ENCODE measurements at places on chromosomes 6 and 20.
A peak's percentile ranks its signal among the peaks of the same experiment; 100 is the strongest.

DNA sequence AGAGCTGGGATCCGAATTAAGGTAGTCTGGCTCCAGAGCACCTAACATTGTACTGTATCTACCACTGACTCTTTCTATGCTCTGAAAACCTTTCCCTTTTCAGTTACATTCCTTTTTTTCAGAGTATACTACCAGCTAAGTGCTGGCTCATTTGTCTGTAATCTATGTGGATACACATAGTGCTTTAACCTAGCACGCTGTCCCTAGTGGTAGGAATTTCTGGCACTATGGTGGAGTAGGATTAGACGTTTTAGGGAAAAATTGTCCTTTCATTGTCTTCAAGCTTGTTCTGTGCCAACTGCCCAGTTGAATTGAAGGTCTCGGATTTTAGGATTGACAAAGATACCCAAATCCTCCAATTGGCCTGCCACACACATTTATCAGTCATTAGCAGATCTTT is 259.1 kb upstream of the FERMT1 start:
- DNase-seq: peak; percentile 10

DNA sequence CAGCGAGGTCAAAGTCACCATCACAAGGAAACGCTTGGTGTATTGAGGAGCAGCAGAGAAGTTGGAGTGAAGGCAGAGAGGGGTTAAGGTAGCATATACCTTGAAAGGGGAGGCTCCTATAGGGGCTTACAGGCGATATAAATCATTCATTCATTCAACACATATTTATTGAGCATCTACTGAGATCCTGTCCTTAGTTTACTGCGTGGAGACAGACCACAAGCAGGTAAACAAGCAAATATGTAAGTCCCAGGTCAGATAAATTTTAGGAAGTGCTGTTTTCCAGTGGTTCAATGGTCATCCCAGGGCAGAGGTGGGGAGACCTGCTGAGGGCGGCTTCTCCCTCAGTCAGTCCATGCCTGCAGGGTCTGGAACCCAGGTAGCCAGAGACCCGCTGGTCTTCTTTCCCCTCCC is 761 bp upstream of the DNMT3B start:
- no peak for DNase-seq

- DNase-seq: no peak
These were observed 191.2 kb downstream of the SYNDIG1 start for GRCh38 chr20:24660651-24661050.

DNA sequence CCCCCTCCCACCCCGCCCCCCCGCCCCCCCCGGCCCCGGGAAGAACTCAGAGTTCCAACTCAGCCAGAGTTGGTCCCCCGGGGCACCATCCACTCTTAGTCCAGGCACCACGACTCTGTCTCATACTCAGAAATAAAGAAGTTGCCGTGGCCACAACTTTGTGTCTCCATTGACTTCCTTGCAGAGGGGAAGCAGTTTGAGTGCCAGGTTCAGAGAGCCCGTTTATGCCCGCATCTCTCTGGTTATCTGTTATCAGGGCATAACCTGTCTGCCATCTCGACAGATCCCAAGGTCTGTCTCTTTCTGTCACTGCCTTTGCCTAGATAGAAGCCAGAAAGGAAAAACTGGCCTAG is 605 bp downstream of the CDC5L start:
- no peak for DNase-seq

GRCh38 chr6:116529466-116530290 is 15.8 kb downstream of the TRAPPC3L start:
- no peak for DNase-seq

DNA sequence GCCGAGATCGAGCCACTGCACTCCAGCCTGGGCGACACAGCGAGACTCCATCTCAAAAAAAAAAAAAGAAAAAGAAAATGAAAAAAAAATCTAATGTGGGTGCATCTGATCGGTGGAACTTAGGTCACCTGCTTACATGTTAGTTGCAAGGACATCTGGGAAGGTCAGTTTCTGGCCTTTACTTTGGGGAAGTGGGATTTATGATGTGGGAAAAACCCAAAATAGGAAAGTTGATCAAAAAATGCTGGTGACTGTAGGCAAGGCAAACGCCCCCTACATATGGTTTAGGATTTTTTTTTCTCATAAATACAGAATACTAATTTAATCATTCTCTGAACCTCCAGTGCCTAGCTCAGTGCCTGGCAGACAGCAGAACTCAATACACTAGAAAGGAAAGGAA is 69.2 kb upstream of the PIM1 start:
- DNase-seq: no peak

DNA sequence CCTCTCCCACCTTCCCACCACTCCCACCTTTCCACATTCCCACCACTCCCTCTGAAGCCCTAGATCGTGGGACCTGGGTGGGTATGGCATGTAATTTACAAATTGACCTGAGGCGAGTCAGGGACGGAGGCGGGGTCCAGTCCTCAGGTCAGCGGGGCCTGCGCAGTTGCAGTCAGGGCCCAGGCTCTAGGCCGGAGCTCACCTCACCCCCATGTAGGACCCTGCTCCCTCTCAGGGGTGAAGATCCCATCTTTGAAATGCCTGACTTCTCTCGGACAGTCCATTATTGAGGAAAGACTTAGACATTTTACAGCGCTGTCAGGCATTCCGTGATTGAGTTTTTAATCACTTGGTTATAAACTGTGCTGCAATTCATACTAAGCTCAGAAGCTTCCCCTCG is 10.5 kb downstream of the THBS2 start:
- no peak for DNase-seq

DNA sequence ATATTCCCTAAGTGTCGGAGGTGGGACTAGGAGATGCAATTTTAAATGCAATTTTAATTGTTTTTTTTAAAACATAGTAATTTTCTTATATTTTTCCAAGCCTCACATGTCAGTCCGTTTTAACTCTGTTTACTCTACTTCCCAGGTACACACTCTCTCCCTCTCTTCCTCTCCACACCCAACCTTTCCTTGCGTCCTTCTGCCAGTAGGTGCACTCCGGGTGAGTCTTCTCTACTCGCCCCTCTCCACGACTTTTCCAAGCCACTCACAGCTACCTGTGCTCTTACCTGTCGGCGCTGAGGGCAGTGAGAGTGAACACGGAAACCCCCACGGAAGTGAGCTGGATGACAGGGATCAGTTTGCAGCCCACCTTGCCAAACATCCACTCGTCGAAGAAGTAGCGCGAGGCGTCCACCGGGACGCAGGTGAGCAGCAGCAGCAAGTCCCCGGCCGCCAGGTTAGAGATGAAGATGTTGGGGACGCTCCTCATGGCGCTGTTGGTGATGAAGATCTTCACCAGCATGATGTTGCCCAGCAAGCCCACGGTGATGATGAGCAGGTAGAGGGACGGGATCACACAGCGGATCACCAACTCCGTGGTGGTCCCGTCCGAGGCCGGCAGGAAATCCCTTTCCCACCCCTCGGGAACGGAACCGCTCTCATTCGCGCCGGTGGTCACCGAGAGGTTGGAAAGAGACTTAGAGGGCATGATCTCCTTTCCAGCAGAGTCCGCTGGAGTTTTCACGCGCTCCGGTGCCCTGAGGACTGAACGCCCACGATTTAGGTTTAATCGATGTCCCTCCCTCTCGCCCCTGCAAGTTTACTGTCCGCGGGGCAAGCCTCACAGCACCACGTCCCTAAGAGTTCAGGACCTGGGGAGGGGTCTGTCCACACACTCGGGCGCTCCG is 44.5 kb upstream of the GJE1 start:
- no peak for DNase-seq

DNA sequence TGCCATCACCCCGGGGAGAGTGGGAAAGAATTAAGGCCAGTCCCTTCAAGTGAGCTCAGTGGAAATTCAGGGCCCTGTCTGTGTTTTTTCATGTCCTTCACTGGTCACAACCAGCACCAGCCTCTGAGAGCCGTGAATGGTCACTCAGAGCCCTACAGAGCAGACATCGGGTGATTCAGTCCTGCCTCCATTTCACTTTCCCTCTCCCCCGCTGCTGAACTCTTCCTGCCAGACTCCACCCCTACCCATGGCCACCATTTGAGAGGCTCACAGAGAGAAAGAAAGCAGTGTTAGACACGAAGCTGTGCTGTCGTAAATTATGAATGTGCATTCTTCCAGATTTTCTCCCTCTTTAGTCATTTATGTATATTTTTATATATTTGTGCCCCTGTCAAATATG is 5.4 kb downstream of the R3HDML start:
- DNase-seq: no peak

GRCh38 chr6:4017834-4018170 is 61.1 kb downstream of the FAM217A start:
- no peak for DNase-seq

GRCh38 chr6:119620846-119621555 is 271.4 kb upstream of the MAN1A1 start:
- DNase-seq: peak; percentile 73

GRCh38 chr6:34645627-34646026 is 50.9 kb downstream of the ILRUN start:
- DNase-seq: no peak

- no peak for DNase-seq
These were observed 13.3 kb downstream of the GMPR start for GRCh38 chr6:16251706-16252105.

GRCh38 chr20:40982415-40983145 is 46.0 kb upstream of the TOP1 start:
- no peak for DNase-seq

DNA sequence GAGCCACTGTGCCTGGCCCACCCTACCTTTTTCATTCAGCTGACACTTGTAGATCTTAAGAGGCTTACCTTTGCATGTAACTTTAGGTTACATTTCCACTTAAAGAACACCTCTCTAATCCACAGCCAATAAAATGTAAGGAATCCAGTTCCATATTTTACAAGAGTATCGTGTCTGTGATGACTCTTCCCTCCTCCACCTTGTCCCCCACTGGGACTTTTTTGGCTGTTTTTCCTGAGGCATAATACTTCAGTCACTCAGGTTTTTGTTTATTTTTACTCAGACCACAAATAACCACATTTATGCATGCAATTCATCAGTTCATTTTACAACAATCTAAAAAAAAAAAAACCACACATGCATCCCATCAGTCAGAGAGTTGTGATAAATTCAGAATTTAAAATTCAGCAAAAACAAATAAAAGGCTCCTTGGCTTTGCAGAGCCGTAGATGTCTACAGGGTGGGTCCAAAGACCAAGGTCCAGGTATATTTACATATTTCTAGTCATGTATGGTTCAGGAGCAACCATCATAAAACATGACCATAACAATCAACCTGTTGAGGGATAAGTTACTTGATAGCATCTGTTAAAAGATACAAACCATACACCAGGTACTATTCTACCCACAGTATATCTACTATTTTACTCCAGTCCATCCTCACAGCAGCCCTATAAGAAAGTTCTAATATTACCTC is 9.9 kb downstream of the ATXN1 start:
- DNase-seq: peak; percentile 88

DNA sequence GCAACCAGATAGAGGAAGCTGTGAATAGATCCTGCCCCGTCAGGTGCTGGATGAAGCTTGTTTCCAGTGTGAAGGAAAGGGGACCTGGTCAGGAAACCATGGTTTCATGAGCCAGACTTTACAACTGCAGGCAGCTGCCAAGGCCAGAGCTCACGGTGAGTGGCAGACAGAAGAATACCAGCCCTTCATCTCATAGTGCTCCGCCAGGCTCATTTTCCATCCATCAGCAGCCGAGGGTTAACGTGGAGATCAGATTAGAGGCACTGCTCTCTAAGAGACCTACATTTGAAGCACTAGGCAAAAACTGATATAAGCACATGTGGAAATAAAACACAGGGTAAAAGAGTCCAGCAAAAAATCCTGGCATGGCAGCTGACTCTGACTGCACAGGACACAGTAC is 172.4 kb downstream of the CD24 start:
- no peak for DNase-seq

DNA sequence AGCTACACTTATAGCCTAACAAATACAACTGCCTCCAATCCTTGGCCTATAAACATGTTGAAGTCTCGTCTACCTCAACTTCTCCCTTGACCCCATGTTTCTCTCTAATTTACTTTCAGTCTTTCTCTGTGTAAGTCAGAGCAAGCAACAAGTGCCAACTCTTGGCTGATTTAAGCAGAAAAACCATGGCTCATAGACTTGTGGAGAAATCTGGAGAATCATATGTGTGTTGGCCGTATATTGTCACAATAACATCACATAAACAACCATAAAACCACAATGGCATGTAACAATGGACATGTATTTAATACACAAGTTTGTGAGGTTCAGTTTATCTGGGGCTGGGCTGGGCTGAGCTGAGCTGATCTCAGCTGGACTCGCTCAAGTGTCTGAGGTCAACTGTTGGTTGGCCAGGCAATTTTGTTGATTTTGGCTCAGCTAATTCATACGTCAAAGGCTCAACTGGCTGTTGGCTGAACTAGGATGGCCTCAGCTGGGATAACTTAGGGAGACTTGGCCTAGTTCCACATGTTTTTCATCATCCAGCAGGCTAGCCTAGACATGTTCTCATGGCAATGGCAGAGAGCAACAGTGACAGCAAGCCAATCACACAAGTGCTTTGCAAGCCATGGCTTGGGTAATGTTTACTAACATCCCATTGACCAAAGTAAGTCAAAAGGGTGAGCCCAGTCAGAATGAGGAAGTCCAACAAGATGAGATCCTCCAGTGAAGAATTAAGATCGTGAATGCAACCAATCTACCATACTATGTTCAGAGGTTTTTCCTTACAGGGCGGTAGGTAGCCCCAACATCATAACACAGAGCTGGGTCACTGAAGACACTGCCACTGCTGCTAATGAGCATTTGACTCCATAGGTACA is 12.9 kb upstream of the TBC1D22B start:
- DNase-seq: peak; percentile 85

DNA sequence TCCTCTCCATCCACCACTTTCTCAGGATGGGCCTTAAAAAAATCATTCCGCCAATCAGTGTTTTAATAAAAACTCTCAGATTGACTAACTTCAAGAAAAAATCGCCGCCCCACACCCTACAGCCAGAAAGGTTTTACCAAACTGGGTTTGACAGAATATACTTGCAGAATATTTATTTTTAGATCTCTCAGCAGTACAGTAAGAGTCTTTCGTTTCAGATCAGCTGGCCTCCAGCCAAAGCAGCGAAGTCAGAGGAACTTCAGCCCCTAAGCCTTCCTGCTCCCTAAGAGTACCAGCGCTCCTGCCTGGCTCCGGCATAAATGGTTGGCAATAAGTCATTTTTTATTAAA is 24.7 kb downstream of the TBC1D7 start:
- DNase-seq: no peak

DNA sequence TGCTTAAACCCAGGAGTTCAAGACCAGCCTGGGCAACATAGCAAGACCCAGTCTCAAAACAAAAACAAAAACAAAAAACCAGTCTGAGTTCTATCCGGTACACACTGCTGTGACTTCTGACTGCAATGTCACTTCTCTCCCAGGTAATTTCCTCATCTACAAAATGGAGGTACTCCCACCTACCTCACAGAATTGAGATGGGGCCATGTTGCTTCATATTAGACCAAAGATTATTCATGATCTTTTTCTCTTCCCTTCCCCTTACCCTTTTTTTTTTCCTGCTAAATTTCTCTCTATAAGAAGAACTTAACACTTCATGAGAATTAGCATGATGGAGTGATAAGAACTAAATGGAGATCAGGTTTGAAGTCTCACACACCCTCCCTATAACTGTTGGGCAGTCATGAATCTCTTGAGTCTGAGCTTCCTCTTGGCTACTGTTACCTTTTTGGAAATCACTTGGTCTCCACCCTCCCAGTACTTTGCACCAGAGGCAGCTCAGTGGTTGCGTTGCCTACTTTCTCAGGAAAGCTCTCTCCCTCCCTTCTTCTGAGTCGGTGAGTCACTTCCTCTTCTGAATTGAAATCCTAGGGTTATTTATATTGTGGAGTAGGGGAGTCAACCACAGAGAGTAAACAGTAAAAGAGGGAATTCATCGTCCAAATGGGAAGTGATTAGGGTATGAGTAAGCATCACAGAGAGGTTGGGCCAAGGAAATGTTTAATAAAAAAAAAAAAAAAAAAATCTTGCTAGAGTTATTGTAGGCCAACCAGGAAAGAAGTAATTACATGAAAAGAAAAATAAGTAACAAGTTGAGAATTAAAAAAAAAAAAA is 59.9 kb upstream of the MAP7 start:
- peak; percentile 98 for DNase-seq

Data from SJSA1 (cell line).